ENCODE measurements at places on chromosomes 11 and 22.

GRCh38 chr11:7514099-7514591, 346 bp downstream of the PPFIBP2 start:
- DNase-seq: peak; percentile 39

- no peak for DNase-seq
Measured at GRCh38 chr11:27239305-27239942, 123.6 kb downstream of the CCDC34 start.

DNA sequence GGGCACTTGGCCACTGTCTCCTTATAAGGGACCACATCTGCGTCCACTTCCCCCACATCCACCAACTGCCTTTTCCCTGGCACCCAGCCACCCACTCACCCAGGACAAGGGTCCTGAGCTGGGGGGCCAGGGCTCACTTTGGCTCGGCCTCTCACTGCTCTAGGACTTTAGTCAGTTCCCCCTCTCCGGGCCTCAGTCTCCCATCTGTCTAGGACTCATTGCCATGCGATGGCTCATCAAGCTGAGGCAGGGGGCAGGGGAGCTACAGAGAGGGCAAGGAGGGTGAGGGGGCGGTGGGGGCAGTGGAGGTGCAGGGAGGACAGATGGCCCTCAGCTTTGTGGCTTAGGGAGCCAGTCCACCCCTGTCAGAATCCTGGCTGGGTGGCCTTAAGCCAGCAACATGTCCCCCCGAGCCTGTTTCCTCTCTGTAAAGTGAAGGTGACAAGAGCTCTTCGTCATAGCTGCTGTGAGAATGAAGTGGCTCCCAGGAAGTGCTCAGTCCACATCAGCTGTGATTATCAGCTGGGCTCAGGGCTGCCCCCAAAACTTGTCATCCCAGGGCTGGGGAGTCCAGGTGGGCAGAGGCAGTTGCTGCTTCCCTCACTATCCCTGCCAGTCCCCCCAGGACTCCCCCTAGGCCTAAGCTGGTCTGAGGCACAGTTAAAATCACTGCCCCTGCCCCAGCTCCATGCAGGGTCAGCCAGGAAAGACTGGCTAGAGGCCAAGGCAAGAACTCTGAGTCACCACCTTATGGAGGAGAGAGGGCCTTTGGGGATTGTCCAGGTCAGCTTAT, 14.9 kb downstream of the RAC2 start:
- DNase-seq: no peak

GRCh38 chr11:33697997-33698396, 2.6 kb downstream of the C11orf91 start:
- DNase-seq: no peak

- peak; percentile 64 for DNase-seq
Measured at GRCh38 chr11:68528630-68529029, 68.1 kb downstream of the PPP6R3 start.

DNA sequence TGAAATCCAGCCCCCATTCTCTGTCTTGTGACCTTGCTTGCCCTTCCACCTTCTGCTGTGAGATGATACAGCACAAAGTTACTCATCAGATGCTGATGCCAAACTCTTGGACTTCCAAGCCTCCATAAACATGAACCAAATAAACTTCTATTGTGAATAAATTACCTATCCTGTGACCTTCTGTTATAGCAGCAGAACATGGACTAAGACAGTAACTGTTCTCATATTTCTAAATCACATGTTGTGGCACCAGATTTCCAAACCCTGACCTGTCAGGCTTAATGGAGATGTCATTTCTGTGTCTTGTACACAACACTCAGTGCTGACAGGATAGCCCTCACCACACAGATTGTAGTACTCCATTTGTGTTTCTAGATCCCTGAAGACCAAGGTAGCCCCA, 6.0 kb downstream of the SLC22A25 start:
- no peak for DNase-seq

DNA sequence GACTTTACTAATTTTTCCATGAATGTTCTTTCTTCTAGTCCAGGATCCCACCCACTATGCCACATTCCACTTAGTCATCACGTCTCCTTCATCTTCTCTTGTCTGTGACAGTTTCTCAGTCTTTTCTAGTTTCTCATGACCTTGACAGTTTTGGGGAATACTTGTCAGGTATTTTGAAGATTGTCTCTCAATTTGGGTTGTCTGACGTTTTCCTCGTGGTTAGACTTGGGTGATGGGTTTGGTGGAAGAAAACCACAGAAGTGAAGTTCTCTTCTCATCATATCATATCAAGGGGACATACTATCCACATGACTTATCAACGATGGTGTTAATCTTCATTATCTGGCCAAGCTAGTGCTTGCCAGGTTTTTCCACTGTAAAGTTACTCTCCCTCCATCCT, 102.4 kb downstream of the LRRC32 start:
- no peak for DNase-seq
